ENCODE measurements at places on chromosomes 2 and 18.

DNA sequence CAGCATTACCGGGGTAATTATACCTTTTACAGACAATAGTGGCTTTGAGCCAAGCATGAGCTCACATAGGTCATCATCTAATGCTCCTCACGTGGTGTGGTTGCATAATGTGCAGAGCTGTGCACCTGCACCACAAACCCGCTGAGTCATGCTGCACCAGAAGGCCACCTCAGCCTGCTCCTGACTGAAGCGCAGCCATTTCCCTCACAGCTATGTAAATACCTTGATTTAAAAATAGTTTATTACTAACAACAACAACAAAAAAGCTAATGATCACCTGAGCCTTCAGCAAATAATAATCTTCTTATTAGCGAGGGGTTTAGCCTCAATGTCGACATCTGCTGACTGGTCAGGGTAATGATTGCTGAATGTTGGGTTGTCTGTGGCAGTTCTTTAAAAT lies 238.8 kb downstream of the MBD5 start:
- no peak for DNase-seq

- no peak for DNase-seq
Observed at GRCh38 chr2:128685841-128686496, 367.3 kb upstream of the HS6ST1 start.

GRCh38 chr2:70964596-70965386 lies 13.6 kb upstream of the ANKRD53 start:
- DNase-seq = peak; percentile 84

- DNase-seq = no peak
Observed at GRCh38 chr2:96969321-96969720, 17.1 kb downstream of the FAM178B start.

- no peak for DNase-seq
Observed at GRCh38 chr2:40173276-40173675, 278.6 kb downstream of the SLC8A1 start.

- peak; percentile 59 for DNase-seq
Observed at GRCh38 chr2:45649858-45650811, 1.3 kb upstream of the PRKCE start.

- no peak for DNase-seq
Observed at GRCh38 chr2:241359481-241360045, 3.5 kb downstream of the FARP2 start.

- DNase-seq = no peak
Observed at GRCh38 chr2:58870704-58871103, 629.6 kb upstream of the FANCL start.

- no peak for DNase-seq
Observed at GRCh38 chr18:41949206-41949920, 5.7 kb upstream of the PIK3C3 start.

- DNase-seq = no peak
Observed at GRCh38 chr2:239905306-239905705, 119.8 kb downstream of the NDUFA10 start.

- DNase-seq = no peak
Observed at GRCh38 chr18:22422909-22423548, 5.3 kb upstream of the CTAGE1 start.

- DNase-seq = no peak
Observed at GRCh38 chr18:75023473-75023872, 185.5 kb downstream of the PTGR3 start.

DNA sequence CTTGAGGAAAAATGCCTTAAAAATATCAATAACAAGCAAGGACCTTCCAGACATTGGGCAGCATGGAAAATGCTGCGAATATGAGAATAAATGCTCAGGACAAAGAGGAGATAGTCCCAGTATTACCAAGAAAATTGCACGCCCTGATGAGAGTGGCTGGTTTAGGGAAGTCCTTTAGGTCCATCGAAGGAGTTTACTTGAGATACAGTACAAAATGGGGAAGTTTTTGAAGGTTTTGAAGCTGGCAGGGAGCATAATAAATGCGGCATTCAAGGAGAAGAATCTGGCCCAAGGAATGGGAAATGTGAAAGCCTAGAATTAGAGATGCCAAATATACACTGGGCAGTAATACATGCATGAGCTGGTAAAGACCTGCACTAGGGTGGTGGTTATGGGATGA lies 90.2 kb upstream of the SPATS2L start:
- no peak for DNase-seq

DNA sequence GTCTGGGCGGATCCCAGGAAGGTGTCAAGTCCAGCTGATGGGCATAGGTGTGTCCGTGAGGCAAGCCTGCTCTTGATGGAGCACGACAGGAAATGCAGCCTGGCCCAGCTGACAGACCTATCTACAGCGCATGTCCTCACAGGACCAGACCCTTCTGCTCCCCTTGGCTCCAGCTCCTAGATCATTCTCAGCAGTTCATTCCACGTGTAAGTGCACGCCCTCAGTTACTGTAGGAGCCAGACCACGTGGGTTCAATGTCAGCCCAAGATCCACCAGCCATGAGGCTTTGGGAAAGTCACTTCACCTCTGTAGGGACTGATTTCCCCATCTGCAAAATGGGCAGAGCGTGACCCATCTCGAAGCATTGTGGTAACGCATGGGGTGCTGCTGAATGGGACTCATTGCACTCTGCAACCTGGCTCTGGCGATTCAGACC lies 47.8 kb downstream of the TMEM17 start:
- no peak for DNase-seq

- DNase-seq = no peak
Observed at GRCh38 chr18:25817546-25818237, 272.7 kb downstream of the SS18 start.

DNA sequence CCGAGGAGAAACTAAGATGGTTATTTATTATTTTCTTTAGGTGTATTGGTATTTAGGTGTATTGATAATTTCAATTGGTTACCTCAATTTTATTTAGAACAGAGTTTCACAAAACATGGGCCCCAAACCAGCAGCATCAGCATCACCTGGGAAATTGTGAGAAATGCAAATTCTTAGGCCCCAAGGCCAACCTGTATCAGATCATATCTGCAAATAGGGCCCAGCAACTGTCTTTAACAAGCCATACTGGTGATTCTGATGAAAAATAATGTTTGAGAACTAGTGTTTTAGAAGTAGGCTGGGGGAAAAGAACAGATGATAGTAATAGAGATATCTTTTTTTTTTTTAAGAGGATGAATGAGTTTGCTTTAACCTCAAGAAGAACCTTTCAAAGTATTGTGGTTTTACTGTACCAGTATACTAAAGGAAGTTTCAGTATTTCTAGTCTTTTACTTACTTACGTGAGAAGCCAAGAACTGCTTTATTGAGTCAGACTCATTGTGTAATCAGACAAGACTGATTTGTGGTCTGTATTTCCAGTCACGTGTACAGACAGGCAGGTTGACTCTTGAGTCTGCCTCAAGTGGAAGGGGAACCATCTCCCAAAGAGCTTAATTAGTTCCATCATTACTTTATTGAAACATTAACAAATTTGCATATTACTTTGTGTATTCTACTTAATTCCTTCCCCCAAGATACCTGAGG lies 60.4 kb upstream of the GAREM1 start:
- no peak for DNase-seq

GRCh38 chr2:216215658-216216390 lies 106.7 kb downstream of the XRCC5 start:
- DNase-seq = no peak
